HS-27A (cell line): ENCODE measurements at places on chromosomes 12 and 14.

DNA sequence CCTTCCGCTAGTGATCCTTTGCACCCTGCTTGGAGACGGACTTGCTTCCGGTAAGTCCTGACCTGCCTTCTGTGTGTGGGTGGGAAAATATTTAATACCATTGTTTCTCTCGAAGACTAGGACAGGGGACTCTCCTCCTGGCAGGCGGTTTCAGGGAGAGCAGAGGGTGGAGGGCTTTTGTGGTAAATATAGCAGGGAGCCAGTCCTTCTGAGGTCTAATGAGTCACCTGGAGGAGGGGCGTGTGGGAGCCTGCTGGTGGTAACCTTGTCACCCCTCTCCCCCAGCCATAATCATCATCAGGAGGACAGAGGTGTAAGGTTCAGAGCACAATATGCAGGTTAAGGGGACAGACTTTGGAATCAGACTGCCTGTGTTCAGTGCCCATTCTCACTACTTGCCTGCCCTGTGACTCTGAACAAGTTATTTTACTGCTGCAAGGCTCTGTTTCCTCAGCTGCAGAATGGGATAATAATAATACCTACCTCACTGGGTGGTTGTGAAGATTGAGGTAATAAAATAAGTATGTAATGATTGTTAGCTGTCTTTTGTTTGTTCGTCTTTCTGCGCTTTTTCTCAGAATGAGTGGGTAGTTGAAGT, 47.4 kb downstream of the SUSD6 start:
- no peak for DNase-seq

DNA sequence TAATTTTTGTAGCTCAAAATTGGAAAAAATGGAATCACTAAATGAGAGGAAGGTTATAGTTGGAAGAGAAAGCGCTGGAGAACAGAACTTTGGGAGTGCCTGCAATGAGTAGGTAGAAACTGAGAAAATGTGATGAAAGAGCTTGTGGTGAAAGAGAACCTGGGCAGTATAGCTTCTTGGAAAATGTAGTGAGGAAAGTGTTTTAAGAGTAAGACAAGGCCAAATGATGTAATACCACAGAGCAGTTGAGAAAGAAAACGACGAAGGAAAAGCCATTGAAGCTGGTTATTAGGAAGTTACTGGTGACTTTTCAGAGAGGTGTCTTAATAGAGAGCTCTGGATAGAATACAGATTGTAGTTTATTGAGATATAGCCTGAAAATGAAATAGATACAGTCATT, 255.3 kb downstream of the AEBP2 start:
- DNase-seq: no peak

DNA sequence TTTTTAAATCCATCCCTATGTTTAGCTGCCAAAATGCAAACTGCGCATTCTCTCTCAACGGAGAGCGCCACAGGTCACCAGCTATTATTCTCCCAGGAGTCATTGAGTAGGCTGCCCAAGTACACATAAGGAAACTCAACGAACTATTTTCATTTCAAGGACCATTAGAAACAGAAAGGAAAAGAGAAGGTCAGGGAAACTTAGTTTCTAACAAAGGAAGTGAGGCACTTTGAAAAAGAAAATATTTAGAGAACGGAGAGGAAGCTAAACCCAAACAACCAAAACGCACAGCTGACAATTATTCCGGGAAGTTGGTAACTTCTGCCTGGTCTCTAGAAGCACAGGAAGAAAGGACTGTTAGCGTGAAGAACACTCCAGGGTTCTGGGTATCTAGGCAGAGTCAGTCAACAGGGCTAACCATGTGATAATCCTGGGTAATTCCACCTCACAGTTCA, 23.5 kb downstream of the GPHB5 start:
- DNase-seq: no peak

- no peak for DNase-seq
Observed at GRCh38 chr12:115993737-115994136, 283.8 kb downstream of the MED13L start.

DNA sequence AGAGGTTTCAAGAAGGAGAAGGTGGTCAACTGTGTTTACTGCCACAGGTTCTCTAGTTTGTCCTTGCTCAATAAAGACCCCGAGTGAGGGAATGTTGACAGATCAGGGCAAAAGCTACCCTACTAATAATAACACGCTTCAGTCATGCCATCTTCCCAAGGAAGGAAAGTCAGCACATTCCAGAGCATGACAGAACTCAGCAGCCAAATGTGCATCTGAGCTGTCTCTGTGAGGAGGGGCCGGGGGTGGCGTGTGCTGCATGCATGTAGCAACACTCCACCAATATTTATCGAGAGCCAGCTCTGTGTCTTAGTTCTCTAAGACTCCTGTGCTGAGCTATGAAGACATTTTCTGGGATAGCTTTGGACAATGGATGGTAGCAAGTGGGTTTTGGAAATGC, 260.4 kb downstream of the DPF3 start:
- no peak for DNase-seq

- DNase-seq: no peak
Observed at GRCh38 chr12:54292083-54292930, 8.5 kb downstream of the NFE2 start.

- DNase-seq: no peak
Observed at GRCh38 chr14:63371033-63371432, 52.3 kb upstream of the GPHB5 start.
